ENCODE measurements at places on chromosomes 2 and 18.
A peak's percentile ranks its signal among the peaks of the same experiment; 100 is the strongest.

- DNase-seq, result no peak
Observed at GRCh38 chr2:33214857-33215256, 261.6 kb upstream of the RASGRP3 start.

DNA sequence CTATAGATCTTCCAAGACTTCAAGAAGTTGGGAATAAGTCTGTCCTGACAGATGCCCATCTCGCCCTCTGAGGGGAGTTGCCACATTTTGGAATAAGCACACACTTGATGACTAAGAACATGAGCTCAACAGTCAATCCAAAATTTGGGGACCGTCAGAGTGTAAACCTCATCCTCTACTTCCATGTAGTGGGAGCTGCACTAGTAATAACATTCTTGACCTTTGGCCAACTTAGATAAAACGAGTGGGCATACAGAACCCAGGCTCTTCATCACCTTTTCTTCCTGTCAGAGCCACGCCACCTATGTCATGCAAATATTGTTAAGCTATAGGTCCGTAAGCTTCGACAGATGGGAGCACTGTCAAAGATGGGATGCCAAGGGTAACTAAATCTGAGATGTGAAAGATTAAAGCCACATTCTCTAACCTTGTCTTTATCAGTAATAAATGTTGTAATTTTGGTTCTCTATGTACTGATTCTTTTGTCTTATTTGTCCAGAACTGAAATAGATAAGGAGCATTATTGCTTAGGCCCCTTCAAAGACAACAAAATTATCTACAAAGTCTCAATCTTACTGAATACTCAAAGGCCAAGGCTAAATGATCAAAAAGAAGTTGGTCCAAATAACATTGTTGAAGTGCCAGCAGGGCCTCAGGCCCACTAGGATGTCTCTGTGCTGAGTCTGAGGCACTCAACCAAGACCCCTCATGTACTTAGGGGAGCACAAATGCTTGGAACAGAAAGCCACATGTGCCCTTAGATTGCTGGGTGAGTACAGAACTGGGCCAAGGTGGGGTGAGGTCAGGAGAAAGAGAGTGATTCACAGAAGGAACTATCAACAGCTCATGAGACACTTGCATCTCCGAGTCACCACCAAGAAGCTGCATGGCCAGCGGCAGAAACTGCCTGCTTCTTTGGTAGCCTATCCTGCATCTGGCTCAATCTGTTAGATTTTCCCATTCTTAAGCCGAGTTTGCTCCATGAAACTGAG is 15.0 kb downstream of the CDH2 start:
- DNase-seq, result peak; percentile 55

GRCh38 chr18:26697186-26697884 is 149.0 kb upstream of the KCTD1 start:
- no peak for DNase-seq

DNA sequence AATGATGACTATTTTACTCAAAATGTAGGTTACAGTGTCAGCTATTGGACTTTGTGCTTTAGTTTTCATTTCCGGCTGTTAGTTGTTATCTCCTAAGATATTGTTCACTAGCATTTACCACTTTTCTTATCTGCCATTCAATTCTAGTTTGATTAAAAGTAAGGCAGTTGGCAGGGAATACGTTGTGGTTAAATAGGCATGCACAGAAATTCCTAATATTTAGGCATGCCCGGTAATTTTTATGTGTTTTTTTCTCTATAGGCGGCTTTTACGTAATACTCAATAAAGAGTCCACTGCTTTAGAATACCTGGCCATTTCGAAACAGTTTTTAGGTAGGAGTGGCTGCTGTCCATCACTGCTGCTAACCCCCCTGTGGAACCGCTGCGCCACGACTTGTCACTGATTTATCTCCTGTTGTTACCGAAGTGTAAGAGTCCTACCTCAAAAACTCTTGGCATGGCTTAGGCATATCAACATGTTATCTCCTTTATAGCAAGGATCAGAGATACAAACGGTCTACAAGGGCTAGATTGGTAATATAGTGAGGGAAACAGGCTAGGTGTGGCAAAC is 39.5 kb downstream of the BABAM2 start:
- no peak for DNase-seq

DNA sequence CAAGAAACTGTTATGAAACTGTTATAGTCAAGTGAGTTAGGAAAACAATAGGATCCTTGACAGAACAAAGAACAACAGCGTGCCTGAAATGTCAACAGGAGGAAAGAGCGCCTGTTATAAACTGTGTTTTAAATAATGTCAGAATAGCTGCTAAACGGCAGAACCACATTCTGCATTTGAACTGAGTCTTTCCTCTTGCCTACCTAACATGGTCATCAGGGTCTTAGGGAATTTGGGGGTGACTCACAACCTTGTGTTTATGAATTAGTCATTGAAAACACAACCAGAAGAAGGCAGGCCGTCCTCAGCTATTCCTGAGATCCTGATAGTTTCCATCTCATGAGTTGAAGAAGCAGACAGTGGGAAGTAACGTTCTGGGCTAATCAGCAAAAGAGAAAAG is 222.0 kb upstream of the FN1 start:
- DNase-seq, result peak; percentile 98

GRCh38 chr2:121155502-121156056 is 129.4 kb downstream of the TFCP2L1 start:
- DNase-seq, result no peak
